RKO (cell line): ENCODE measurements at places on chromosomes 2 and 18.

- no peak for DNase-seq
These were observed 29.0 kb downstream of the TRABD2A start for GRCh38 chr2:84851876-84852275.

DNA sequence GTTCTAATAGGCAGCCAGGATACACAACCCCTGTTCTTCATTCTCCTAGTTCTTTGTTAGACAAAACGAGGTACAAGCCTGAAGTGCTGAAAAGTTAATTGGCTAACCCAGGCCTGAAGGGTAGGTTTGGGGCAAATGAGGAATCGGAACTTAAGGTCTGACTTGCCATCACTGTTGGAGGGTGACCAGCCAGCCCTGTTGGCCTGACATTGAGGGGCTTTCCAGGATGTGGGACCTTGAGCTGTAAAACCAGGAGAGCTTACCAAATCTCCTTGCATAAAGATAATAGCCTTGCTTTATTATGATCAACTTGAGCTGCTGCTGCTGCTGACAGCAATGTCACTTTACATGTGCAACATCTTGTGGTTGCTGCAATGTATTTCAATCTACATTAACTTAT is 256.0 kb downstream of the VAPA start:
- no peak for DNase-seq

DNA sequence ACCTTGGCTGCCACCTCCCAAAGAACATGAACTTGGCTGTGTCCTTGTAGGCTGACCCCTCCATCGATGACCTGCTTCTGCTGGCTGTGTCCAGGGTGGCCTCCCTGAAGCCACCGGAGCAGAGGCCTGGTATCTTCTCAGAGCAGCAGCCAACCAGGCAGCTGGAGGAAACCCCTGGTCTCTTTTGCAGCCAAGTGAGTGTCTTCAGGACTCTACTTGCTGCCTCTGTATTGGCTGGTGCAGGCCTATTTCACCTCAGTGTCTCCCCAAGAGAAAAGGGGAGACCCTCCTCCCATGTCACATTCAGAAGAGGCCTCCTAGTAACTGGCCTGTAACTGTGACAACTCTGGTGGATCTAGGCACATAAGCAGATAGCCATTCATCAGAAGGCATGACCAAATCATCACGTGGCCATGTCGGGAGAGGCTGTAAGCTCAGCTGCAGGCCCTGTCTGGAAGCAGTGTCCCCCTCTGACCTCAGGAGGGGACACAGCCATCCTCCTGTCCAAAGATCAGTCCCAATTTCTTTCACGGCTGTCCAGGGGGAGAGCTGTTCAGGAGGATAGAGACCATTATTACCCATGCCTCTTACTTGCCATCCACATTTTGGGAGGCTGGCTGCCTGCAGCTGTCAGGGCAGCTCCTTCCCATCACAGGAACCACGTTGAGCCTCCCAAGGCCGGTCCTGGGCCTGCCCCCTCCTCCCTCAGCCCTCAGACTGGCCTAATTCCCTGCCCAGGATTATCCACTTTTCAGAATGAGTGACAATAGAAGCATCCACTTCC is 20.9 kb upstream of the ROCK2 start:
- DNase-seq: no peak

GRCh38 chr2:215811409-215812345 is 201.7 kb downstream of the MREG start:
- no peak for DNase-seq

- DNase-seq: no peak
These were observed 163.0 kb downstream of the NCKAP5 start for GRCh38 chr2:133405252-133405651.

DNA sequence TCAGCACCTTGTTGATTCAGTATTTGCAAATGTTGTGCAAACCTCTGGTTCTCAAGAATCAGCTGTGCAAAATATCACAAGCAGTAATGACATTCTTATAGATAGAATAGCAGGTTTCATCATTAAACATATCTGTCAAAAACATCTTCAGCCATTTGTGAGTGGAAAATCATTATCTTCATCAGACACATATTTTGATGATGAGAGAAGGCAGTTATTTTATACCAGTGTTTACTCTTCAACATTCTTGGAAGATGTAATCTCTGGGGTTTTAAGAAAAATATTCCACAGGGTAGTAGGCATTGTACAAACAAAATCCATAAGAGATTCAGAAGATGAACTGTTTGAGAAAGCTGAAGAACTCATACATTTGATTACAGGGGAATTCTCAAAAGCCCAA is 64.3 kb downstream of the FSIP2 start:
- no peak for DNase-seq

GRCh38 chr2:190627448-190628412 is 21.2 kb upstream of the NAB1 start:
- DNase-seq: no peak

DNA sequence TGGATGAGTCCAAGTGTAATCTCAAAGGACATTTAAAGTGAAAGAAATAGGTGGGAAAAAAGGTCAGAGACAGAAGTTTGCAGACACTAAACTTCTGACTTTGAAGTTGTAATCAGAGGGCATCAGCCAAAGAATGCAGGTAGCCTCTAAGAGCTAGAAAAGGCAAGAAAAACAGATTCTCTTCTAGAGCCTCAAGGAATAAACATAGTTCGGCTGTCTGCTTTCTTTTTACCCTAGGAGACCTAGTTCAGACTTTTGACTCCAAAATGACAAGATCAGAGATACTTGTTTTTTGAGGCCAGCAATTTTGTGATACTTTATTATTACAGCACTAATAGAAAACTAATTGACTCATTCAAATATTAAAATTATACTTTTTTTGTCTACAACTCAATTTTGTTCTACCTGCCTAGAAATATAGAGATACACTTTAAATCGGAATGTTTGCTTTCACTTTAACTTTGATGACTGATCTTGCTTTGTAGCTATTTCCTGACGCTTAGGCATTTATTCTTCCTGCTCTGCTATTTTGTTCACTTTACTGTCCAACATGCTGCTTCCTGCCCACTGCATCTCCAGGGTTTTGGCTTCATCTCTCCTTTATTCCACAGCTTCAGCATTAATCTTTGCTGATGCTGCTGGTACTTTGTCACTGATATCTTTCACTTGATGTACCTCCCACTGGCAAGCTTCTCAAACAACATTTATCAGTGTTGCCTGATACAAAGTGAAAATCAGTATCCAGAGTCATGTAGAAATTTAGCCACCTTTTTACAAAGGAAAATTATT is 272.5 kb downstream of the DSEL start:
- no peak for DNase-seq

GRCh38 chr2:3638456-3638810 is 19.6 kb upstream of the ALLC start:
- no peak for DNase-seq
